ENCODE measurements at places on chromosomes 16 and 17.

GRCh38 chr16:30715750-30716445 lies 16.9 kb downstream of the SRCAP start:
- DNase-seq, result no peak

- no peak for DNase-seq
These were observed at the start of gene CCL3 for GRCh38 chr17:36089888-36090836. CCL3 (minus strand) TSS chr17:36090143; CDS start chr17:36090058, 85 bp downstream.

DNA sequence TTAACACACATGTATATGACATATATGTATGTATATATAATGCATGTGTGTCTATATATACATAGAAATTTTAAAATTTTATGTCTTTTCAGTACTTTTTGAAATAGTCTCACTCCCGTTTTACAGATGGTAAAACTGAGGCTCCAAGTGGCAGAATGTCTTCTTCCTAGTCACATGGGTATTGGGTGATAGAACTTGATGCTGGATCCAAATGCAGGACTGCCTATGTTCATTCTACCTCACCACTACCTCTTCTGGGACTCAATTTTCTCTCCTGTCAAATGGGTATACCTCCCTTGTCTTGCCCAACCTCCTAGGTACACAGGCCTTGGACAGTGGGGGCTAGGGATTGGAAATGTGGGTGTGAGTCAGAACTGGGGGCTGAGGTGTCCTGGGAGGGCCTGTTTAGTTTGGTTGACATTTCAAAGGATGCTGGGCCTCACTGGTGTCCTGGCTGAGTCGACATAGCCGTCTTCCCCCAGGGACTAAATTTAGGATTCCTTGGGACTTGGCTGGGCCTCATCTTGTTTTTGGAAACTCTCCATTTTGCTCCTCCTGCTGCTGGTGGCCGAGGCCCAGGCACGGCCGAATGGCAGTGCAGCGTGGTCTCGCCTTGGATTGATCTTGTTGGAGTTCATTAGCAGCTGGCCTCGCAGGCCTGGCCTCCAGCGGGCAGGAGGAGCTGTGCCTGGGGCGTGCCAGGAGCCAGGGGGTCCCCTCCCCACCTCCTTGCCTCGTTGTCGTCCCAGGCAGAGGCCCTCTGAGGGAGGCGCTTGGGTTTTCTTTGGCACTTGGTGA lies 25.9 kb downstream of the NKD1 start:
- DNase-seq, result no peak

- DNase-seq, result no peak
These were observed 121.5 kb downstream of the STXBP4 start for GRCh38 chr17:55090079-55090492.

DNA sequence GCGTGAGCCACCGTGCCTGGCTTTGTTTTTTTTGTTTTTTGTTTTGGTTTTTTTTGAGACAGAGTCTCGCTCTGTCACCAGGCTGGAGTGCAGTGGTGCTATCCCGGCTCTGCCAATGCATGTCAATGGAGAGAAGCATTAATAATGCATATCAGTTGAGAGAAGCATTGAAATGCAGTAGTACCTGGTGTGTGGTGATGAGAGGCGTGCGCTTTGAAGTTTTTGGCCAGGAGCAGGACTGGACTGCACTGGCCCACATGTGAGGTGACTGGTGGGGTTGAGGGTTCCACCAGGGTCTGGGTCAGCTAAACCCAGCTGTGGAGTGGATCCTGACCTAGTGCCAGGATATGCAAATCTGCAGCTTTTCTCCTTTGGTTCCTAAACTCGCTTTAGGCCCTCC lies 5.4 kb downstream of the SP2 start:
- no peak for DNase-seq

- DNase-seq, result no peak
These were observed 186.4 kb upstream of the CHMP6 start for GRCh38 chr17:80805032-80805751.

DNA sequence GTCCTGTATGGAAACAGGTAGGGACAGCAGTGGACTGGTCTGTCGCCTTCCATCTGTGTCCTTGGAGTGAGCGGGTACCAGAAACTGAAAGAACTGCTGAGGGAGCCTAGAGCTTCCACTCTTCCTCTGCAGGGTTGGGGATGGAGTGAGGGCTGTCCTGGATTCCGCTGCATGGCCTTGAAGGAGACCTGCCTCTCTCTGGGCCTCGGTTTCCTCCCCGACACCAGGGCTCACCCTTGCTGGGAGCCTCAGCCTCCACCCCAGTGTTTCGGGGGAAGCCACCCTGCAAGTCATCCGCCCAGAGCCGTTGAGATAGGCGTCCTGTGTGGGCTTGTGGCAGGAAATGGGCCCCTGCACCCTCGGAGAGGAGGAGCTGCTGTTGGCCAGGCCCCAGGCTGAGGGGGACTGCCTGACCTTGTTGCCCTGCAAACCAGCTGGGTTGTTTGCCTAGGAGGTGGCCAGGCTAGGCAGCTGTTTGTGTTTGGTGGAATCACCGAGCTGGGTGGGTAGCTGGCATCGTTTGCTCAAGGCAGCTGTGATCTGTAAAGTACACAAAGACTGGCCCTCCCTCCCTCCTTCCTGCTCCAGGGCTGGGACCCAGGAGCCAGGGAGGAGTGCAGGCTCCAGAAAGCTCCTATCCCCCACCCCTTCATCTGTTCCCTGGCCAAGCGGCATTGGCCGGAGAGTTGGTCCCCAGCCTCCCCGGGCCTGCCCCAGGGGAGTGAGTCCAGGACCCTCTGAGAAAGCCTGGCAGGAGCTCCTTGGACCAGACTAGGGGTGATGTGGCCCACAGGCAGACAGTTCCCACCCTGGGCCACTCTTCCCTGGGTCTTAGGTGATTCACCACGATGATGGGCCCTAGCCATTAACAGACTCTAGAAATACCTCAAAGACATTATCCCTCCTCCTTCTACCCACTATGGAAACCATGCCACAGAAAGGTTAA lies 1.3 kb downstream of the RAB37 start:
- DNase-seq, result no peak

GRCh38 chr16:21302898-21303528 lies 24.9 kb upstream of the CRYM start:
- peak; percentile 39 for DNase-seq

DNA sequence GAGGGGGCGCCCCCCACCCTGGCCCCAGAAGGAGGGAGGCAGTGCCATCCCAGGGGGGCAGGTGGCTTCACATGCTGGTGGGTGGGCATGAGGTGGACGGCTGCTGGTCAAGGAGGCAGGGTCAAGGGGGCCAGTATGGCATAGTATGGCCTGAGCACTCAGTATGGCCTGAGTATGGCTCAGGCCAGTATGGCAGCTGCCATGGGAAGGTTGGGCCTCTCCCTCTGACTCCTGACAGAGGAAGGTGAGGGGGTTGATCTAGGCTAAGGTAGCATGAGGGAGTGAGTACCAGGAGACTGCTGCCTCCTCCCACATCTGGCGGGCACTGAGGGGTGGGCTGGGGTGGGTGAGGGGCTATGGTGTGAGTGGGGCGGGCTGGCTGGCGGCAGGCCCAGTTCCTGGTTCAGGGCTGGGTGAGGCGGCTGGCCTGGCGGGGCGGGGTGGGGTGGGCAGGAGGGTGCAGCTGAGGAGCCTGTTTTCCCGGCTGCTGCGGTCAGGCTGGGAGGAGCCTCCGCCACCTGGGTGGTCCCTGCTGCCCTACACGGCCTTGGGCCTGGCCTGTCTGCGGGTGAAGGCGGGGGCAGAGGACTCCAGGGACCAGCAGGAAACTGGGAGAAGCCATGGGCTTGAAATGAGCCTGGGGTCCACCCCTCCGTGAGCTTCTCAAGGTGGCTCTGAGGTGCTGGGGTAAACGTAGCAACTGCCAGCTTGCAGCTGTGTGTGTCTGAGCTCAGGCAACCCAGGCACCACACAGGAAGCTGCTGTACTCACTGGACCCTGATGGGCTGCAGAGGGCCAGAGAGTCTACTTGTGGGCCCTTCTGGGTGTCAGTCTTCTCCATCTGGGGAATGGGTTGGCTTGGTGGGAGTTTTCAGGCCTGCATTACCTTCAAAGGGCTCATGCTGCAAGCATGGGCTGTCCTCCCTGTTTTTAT lies 57.0 kb downstream of the RAI1 start:
- DNase-seq, result peak; percentile 33

- DNase-seq, result no peak
These were observed 188.7 kb downstream of the MYO1D start for GRCh38 chr17:32688221-32688620.

GRCh38 chr16:20798364-20798763 lies 7.9 kb downstream of the ERI2 start:
- no peak for DNase-seq

GRCh38 chr17:2564877-2565276 lies 28.6 kb upstream of the PAFAH1B1 start:
- no peak for DNase-seq

GRCh38 chr17:4180791-4181190 lies 37.8 kb downstream of the CYB5D2 start:
- DNase-seq, result no peak

- DNase-seq, result no peak
These were observed 403.0 kb downstream of the ZFHX3 start for GRCh38 chr16:72644911-72645310.

DNA sequence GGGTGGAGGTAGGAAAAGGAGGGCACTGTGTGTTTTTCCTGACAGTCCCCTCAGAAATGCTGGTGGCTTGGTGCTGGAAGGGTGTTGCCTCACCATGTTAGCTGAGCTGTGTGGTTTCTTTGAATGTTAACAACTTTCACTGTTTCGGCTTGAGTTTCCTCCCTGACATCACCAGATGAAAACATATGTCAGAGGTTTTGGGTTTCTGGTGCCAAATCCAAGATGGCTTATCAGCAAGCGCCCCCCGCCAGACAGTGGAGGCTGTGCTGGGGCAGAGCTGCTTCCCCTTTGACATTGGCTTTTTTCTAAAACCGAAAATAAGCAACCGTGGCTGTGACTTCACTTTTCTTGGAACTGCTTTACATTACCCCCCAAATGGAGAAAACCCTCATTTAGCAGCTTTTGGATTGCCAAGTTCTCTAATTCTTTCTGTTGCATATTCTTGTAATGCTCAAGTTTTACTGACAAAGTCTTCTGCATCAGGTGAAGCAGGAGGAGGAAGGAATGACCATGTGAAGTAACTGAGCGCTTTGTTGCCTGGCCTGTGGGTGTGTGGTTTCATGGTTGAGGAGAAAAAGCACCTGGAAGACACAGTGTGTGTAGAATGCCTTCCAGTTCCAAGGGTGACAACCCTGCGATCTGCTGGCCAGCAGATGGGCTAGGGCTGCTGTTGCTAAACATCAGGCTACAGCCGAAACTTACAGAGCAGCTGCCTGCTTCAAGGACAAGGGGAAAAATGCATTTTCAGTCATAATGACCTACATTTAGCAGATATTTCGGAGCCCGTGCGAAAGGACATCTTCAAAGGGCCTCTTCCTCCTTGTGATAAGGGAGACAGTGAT lies 9.7 kb downstream of the RMI2 start:
- DNase-seq, result no peak

- DNase-seq, result peak; percentile 11
These were observed 27.0 kb downstream of the CDIP1 start for GRCh38 chr16:4511441-4512082.

GRCh38 chr17:12078791-12079190 lies 58.1 kb downstream of the MAP2K4 start:
- DNase-seq, result peak; percentile 88

- no peak for DNase-seq
These were observed 1725.0 kb downstream of the TP53TG3F start for GRCh38 chr16:35184356-35184870.

DNA sequence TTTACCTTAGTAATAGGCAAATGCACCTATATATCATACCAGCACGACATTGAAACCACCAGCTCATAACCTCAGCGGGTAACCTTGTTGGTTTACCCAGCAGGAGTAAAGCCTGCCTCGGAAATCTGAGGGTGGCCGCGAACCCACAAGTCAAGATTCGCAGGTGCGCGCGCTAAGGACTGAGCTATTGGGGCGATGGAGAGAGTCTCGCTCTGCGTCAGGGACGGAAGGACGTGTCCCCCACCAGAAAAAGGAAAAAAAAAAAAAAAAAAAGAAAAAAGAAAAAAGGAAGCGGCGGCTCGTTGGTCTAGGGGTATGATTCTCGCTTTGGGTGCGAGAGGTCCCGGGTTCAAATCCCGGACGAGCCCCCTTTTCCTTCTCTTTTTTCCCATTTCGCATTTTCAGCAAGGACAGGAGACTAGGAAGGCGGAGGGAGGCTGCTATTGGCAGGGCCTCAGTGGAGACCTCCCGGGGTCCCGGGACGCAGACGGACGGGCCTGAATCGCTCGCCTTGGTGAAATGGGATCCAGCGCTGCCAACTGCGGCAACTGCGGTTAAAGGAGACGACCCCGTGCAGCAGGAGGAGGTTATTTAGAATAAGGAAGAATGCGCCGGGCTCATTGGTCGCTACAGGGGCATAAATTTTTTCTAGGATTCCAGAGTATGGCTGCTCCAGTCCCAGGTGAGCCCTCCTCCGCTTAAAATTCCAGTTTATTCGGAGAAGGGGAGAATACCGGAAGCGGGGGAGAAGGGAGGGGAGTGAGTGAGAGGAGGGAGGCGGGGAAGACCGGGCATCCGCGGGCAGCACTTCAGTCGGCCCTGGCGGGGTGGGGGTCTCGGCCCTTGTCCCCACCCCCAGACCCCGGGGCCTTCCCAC lies at the start of gene OR1F1:
Gene OR1F1, plus strand, starts transcription at position 407 of the 877 bp plus-strand sequence.
- peak; percentile 53 for DNase-seq

DNA sequence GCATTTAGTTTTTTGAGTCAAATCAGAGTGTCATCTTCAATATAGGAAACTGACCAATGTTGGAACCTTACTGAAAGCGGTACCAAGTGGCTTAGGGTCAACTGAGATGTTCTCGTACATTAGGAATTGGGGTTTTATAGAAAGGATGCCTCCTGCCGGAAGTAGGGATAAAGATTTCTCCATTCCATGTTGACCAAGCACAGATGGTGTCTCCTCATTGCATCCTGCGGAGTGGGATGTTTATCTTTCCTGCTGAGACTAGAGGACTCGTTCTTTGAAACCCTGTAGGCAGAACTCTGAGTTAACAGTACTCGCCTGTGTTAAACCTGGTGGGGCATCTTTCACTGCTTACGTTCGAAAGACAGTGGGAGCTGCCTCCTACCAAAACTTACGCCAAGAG lies 1.4 kb downstream of the SHISA6 start:
- DNase-seq, result no peak

DNA sequence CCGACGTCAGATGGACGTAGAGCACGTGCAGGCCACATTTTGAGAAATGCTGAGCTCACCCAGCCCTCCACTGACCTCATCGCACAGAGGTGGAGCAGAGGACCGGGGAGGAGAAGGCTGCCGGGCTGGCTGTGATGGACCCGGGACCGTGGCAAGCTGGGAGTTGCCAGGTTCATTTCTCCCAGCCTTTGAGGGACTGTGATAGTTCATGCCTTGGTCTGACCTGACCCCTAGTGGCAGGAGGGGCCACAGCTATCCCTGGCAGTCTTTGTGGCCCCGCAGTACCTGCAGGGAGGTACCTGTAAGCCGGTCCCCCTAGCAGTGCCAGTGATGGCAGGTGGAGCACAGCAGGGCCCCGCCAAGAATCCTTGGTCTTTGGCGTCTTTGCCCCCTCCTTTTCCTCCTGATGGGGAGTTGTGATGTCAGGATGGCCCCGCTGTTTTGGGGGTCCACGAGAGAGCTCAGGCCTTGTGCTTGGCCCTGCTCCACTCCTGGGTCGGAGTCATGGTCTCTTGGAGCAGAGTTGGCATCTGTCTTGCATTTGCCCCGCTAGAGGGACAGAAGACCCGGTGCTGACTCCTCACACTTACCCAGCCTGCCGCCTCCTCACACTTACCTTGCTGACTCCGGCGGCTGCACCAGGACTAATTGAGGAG lies 50.4 kb downstream of the OR1D5 start:
- DNase-seq, result peak; percentile 14

GRCh38 chr17:34067011-34067410 lies 188.1 kb upstream of the CCL2 start:
- no peak for DNase-seq

- DNase-seq, result no peak
These were observed 205.7 kb upstream of the PSMD7 start for GRCh38 chr16:74090871-74091270.
